ENCODE measurements at places on chromosomes 16 and 17. TPM values are rescaled to one million over a fixed set of nuclear protein-coding genes. Genes with fewer than 3 reads are reported as not detected.

GRCh38 chr17:17479209-17479608 is 2.4 kb downstream of the MED9 start:
- DNase-seq = no peak
- peaks cover 30% of the 10 kb centered on the region for H3K4me1 ChIP-seq
- no peak overlapping the region for H3K27ac ChIP-seq
- H3K4me3 ChIP-seq = no peak overlapping the region
- peaks cover under 1% of the 10 kb centered on the region for H3K27me3 ChIP-seq
- no peaks in the 10 kb centered on the region for H3K36me3 ChIP-seq

GABARAPL2 gene
- 64.5 TPM for total RNA-seq

GRCh38 chr17:34356194-34356593 is at the start of gene CCL13:
CCL13 (plus strand) TSS chr17:34356480; CDS start chr17:34356527, 47 bp downstream.
- H3K27me3 ChIP-seq = peaks cover 8% of the 10 kb centered on the region
- H3K27ac ChIP-seq = no peak within 1 kb of the TSS
- H3K4me3 ChIP-seq = no peak within 1 kb of the TSS
- no peak for DNase-seq
- no peaks in the 10 kb centered on the region for H3K4me1 ChIP-seq

VPS4A gene
- 29.2 TPM for total RNA-seq

DNA sequence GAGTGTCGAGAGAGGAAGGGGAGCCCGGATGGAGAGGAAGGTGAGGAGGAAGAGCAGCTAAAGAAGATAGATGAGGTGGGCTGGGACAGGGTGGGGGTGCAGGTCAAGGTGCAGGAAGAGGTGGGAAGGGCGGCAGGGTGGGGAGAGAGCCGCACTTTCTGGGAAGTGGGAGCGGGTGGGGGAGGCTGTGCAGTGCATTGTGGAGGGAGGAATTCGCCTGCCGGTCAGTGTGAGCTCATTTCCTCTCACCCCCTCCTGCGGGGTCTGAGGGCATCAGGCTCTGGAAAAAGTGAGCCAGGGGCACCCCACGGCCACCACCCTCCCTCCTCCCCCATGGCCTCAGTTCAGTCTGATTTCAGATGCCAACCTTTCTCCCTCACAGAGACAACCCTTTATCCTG is 2.5 kb upstream of the ARHGAP23 start:
- no peaks in the 10 kb centered on the region for H3K36me3 ChIP-seq
- peak overlapping the region; percentile 49 for H3K27ac ChIP-seq
- H3K4me3 ChIP-seq = no peak overlapping the region
- no peaks in the 10 kb centered on the region for H3K27me3 ChIP-seq
- no peak for DNase-seq

DNA sequence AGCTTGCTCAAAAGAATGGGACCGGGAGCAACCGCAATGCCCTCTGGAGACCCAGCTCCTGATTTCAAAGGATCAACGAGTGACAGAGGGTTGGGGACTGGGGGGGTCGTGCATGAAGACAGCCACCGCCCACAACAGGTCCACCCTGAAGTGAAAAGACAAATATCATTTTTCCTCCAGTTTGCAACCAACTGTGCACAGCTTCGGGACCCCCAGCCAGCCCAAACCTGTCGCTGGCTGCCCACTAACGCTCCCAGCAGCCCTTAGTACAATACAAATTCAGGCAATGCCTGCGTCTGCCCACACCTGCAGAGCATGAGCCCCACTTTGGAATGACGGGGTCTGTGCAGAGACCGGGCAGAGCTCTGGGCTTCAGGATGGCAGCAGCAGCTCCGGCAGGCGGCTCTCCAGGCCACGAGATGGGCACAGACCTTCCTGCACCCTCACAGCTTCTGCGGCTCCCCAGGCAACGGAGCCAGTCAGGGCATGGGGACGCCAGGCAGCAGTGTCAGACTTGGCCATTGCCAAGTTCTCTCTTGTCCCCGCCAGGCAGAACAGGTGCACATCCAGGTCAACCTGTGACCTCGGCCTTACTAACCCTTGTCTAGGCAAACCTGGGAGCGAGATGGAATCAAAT is 60.1 kb downstream of the TBC1D16 start:
- peaks cover 8% of the 10 kb centered on the region for H3K36me3 ChIP-seq
- no peak overlapping the region for H3K27ac ChIP-seq
- no peaks in the 10 kb centered on the region for H3K27me3 ChIP-seq
- peaks cover 16% of the 10 kb centered on the region for H3K4me1 ChIP-seq

CCL16 gene
- not detected for total RNA-seq

MAPK7 gene
- 53.6 TPM for total RNA-seq

- no peak for DNase-seq
- H3K27me3 ChIP-seq = no peaks in the 10 kb centered on the region
- H3K36me3 ChIP-seq = no peaks in the 10 kb centered on the region
- H3K4me1 ChIP-seq = peaks cover 6% of the 10 kb centered on the region
- H3K27ac ChIP-seq = no peak overlapping the region
- H3K4me3 ChIP-seq = no peak overlapping the region
Observed at GRCh38 chr17:76480632-76481031, 13.2 kb downstream of the AANAT start.

- H3K4me1 ChIP-seq = peaks cover 25% of the 10 kb centered on the region
- H3K36me3 ChIP-seq = no peaks in the 10 kb centered on the region
- DNase-seq = no peak
- no peak overlapping the region for H3K4me3 ChIP-seq
- H3K27me3 ChIP-seq = peaks cover 5% of the 10 kb centered on the region
- peak overlapping the region; percentile 88 for H3K27ac ChIP-seq
Observed at GRCh38 chr16:10828851-10829366, 10.3 kb upstream of the TVP23A start.
